ENCODE measurements at places on chromosomes 12 and 14.

- DNase-seq = no peak
Observed at GRCh38 chr12:78220811-78221210, 390.1 kb downstream of the NAV3 start.

DNA sequence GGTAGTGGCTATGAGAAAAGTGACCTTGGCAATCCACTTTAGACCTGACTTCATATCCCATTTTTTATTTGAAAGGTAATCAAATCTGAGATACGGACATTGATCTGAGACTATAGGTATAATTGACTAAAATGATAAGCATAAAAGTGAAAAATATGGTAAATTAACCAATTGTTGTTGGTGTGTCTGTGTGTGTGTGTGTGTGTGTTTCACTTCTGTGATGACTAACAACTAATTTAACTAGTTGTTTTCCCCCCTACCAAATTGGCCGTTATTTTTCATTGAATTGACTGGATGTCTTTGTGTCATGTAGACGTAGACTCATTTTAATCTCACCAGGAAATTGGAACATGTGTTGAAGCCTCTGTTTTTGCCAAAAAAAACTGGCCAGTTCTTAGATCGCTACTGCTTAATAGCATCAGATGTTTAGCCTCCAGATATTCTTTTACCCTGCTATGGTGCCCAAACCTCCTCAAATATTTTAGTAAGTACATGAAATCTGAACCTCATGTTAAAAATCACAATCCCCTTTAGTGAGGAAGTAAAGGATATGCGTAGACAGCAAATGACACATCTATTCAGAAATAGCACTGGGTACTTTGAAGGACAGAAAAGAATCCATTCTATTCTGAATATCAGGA, 395.0 kb downstream of the EGLN3 start:
- no peak for DNase-seq

DNA sequence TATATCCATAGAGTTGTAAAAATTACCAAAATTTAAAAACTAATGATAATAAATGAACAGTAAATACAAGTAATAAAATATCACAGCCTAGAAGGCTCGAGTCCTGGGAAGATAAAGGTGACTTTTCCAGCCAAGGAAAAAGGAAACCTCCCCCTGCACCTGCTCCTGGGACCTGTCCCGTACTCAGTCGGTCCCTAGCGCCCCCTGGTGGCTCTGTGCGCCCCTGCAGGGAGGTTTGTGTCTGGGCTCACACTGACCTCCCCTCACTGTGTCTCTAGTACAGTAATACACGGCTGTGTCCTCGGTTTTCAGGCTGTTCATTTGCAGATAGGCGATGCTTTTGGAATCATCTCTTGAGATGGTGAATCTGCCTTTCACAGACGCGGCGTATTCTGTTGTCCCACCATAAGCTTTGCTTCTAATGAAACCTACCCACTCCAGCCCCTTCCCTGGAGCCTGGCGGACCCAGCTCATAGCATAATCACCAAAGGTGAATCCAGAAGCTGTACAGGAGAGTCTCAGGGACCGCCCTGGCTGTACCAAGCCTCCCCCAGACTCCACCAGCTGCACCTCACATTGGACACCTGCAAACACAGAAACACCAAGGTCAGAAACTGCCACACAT, 1030.4 kb downstream of the TMEM121 start:
- peak; percentile 82 for DNase-seq

- DNase-seq = no peak
Observed at GRCh38 chr12:49865782-49866135, 22.9 kb upstream of the BCDIN3D start.

- no peak for DNase-seq
Observed at GRCh38 chr12:53998110-53998899, 1.7 kb upstream of the HOXC9 start.

DNA sequence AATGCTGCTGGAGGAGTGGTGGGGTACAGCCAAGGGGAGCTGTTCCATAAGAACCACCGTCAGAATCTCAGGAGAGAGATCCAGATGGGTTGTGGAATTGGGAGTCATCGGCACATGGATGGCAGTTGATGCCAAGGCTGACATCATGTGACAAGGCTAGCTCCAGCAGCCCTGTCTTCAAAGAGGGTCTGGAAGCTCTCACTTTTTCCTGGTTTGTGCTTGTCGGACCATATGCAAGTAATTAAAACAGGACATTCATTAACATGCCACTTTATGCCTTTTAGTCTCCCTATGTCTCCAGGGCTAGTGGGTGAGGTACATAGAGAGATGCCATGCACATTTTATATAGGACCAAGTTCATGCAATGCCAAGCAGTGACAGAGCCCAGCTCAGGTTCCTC, 211.8 kb downstream of the CRADD start:
- DNase-seq = no peak

DNA sequence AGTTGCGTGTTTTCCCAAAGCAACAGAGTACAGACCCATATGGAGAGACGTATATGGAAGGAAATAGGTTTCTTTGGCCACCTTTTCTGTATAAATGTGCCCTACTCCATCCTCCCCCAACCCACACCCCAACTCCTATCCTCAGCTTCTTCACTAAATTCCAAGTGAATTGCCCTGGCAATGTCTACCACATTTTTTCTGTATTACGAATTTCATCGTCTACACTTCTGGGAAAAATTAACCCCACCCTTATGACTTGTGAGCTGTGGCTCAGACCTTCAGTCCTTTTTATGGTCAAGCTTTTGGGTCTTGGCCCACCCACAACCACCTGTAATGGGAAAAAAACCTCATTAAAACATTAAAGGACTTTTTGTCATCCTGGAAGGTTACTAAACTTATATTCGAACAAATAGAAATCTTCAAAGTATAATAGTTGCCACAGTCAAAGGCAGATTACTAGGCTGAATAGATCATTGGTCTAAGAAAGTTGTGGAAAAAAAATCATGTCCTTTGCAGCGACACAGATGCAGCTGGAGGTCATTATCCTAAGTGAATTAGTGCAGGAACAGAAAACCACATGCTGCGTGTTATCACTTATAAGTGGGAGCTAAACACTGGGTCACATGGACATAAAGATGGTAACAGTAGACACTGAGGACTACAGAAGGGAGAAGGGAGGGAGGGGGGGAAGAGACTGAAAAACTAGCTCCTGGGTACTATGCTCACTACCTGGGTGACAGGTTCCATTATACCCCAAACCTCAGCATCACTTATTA, 15.7 kb upstream of the NFKBIA start:
- no peak for DNase-seq

DNA sequence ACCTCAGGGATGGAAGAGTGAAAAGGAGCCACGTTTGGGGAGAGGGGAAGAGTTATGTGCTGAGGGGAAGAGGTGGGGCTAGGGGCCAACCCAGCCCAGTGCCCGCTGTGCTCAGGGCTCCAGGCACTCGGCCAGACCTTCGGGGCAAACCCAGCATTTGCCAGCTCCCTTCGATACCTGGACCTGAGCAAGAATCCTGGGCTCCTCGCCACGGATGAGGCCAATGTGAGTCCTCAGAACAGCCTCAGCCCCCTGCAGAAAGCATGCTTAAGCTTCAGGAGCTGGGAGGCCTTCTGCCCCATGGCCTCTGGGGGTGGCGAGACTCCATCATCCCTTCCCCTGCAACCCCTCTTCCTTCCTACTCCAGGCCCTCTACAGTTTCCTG, 5.0 kb downstream of the CARMIL3 start:
- no peak for DNase-seq

- no peak for DNase-seq
Observed at GRCh38 chr12:100295764-100296555, 29.0 kb downstream of the SCYL2 start.

- no peak for DNase-seq
Observed at GRCh38 chr14:61125867-61126572, 145.0 kb downstream of the SLC38A6 start.

DNA sequence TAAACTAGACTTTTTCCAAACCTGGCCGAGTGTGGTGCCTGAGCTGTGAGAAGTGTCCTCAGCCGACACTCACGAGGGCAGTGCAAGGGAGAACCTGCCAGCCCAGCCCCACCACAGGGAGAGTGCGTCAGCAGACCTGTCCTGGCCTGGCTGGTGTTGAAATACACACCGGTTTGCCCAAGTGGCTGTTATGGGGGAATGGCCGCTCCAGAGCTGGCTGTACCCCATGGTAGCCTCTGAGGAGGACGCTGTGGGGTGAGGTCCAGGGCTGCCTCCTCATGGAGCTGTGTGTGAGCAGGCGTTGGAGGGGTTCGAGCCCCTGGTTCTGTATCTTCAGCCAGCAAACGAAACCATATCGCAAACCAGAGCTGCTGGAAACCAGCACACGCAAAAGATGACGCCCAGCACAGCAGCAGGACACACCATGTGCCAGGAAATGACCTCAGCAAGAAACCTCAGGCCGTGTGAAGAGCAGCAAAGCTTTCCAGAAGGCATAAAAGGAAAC, 9.4 kb downstream of the ANKRD9 start:
- no peak for DNase-seq

- no peak for DNase-seq
Observed at GRCh38 chr14:64702493-64703394, 1.5 kb upstream of the PLEKHG3 start.

DNA sequence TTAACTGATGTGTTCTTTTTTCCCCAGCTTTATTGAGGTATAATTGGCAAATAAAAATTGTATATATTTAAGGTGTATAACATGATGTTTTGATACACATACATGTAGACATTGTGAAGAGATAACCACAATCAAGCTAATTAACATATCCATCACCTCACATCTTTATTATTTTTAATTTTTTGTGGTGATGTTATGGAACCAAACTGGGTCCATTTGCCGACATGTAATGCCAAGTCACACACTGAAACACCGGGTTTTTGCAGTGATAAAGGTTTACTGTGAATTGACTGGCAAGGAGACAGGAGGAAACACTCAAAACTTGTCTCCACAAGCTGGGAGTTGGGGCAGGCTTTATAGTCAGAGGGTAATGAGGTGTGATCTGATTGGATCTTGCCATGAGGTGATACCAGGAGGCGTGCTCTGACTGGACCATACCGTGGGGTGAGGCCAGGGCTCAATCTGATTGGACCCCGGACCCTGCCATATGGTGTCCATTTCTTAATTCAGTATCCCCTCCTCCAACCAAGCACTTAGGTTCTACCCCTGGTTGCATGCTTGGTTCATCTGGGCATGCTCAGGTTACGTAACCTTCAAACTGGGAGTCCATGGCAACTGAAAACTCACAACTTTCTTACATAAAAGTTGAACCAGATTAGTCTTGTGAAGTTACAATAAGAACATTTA, 11.8 kb upstream of the WSCD2 start:
- DNase-seq = no peak

DNA sequence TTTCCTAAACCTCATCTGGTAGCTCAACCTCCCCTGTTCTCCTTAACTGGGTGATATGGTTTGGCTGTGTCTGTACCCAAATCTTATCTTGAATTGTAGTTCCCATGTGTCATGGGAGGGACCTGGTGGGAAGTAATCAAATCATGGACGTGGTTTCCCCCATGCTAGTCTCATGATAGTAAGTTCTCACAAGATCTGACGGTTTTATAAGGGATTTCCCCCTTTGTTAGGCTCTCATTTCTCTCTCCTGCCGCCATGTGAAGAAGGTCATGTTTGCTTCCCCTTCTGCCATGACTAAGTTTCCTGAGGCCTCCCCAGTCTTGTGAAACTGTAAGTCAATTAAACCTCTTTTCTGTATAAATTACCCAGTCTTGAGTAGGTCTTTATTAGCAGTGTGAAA, 19.5 kb downstream of the COX16 start:
- no peak for DNase-seq

DNA sequence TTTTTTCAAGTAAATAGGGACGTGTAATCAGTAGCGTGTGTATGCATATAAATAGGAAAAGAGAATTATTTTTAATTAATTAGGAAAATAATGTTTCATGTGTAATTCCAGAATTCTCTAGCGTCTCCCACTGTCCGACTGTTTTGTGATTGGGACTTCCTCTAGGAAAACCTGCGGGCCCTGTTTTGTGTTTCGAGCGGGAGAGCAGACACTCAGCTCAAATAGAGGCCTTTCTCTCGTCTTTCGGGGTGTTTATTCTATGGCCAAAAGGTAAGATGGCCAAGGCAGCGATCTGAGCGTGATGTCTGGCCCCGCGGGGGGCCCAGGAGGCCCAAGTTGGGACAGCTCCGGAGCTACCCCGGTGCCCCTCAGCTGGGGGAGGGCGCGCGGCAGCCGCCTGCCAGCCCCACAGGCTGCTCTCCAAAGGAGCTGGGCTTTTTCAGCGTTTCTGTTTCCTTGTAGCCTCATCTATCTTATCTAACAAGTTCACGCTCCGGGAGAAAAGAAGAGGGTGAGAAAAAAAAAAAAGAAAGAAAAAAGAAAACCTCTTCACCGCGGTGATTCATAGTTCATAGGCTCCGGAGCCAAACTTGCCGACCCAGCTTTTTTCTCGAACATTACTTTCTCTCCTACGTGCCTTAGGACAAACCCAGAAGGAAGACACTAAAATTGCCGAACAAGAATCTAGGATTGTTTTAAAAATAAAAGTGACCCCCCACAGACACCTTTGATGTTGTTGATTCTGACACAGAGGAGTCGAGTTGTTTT, 7.5 kb upstream of the FOXG1 start:
- no peak for DNase-seq

DNA sequence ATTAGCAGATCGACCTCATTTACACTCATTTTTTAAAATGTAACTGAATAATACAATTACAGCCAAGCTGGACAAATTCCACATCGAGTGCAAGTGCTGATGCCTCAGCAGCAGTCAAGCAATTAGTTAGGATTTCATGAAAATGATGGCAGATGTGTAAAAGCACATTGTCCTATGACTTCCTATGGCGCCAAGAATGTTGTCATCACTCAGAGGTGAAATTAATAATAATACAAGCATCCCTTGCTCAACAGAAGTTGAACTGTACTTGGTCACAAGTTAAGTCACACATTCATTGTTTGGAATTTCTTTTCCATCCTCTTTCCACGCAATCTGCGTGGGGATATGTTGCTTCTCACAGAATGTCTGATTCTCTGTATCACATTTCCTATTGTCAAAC, 117.3 kb downstream of the GTF2A1 start:
- DNase-seq = no peak

DNA sequence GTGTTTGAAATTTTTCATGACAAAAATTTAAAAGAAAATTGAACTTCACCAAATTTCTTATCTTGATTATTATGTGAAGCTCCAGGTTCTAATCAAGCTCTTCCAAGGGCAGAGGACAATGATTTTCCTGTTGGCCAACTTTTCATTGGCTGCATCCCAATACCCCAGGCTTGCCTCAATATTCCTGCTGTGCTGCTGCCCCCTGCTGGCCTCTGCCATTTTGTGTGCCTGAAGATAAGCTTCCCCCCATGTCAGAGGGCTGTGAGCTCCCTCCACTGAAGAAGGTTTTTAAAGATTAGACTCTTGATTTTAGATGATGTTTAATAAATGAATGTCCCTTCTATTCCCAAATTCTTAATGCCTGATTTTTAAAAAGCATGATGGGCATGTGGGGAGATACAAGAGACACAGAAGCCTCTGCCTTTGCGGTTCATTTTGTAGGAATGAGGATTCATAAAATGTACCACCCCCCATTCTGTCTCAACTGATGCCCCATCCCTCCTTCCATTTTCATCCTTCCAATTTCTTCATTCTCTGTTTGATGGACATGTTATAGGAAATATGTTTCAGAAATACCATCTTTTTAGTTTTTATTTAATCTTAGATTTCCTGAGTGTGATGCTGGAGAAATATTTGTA, 76.7 kb upstream of the RGS6 start:
- DNase-seq = peak; percentile 56
